ENCODE measurements at places on chromosomes 4 and X.

- DNase-seq: no peak
Observed at GRCh38 chrX:13371186-13371585, 51.3 kb upstream of the ATXN3L start.

GRCh38 chrX:8345473-8345872 lies 119.2 kb upstream of the VCX3B start:
- DNase-seq: no peak

GRCh38 chrX:107775000-107775733 lies 420 bp downstream of the TSC22D3 start:
- DNase-seq: no peak

DNA sequence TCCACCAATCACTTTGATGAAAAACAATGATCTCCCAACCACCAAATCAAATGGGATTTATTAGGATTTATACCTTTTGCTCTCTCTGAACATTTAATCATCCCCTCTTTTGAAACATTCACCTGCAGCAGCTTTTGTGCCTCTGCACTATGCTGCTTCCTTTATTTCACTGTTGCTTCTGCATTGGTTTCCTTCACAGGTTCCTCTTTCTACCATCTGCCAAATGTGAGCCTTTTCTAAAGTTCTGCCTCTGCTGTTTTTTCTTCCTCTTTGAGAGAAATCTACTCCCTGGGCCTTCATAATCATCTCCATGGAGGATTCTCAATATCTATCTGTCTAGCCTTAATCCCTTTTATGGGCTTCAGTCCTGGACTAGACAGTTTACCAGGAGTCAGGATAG lies 24.7 kb downstream of the CUL4B start:
- DNase-seq: no peak

- DNase-seq: no peak
Observed at GRCh38 chr4:10765386-10765785, 80.8 kb upstream of the CLNK start.

- DNase-seq: no peak
Observed at GRCh38 chr4:122542411-122543236, 78.2 kb downstream of the IL21 start.

DNA sequence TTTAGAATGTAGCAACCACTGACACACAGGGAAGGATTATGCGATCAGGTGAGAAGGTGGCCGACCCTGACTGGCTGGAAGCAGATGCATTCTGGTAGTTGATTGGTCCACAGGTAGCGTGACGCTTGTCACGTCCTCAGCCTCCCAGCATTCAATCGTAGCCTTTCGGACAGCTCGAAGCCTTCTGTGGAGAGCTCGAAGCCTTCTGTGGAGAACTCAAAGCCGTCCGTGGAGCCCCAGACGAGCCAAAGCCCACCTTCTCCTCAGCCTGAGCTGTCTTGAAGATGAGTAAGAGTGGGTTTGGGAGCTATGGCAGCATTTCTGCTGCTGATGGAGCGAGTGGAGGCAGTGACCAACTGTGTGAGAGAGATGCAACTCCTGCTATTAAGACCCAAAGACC lies 319 bp downstream of the RPA4 start:
- DNase-seq: no peak

DNA sequence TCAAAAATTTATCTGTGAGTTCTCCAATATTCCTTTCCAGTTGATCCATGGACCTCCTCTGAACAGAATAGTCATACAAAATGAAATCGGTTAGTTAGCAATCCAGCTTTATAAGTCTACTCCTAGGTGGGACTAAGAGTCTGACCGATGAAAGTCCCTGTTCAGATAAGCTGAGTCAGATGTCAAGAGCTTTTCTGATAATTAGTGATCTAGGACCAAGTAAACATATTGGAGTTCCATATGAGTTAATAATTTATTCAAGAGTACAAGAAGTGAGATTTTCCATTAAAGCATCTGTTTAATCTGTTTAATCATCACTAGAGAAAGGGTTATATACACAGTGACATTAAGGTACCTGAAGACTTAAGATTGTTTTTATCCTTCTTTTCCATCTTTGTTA lies 74.7 kb downstream of the UGT8 start:
- no peak for DNase-seq

GRCh38 chr4:11544211-11544610 lies 115.5 kb upstream of the HS3ST1 start:
- no peak for DNase-seq

GRCh38 chr4:151400343-151400742 lies 8.6 kb upstream of the FHIP1A start:
- DNase-seq: no peak

- no peak for DNase-seq
Observed at GRCh38 chrX:154123241-154124219, 20.5 kb upstream of the OPN1LW start.

DNA sequence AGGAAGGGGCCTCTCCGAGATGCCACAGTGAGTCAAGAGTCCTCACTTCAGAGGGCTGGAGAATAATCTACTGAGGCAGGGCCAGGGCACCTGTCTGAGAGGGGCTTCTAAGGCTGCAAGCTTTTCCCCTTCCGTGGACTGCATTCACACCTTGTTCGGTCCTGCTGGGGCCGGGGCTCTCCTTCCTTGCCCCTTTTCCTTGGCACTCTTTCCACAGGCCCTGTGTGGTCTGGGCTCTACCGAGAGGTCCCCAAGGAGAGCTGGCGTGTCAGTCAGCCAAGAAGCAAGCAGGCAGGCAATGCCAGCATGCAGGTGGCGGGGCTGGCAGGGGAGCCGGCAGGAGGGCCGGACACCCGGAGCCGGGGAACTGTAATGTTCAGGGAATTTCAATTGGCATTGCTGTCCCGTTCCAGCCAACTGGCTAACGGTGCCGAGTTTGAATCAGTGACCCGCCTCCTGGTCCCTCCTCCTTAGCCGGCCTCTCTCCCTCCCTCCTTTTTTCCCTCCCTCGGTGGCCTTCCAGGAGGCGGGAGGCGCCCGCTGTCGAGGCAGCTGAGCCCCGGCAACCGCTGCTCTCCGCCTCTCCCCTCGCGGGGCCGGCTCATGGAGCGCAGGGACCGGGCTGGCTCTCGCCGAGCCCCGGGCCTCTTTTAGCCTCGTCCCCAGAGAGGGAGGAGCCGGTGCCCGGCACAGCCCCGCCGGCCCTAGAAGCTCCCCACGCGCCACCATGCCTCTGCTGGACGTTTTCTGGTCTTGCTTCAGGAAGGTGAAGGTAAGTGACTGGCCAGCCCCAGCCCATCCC lies at the start of gene STARD8:
Gene STARD8, plus strand, starts transcription at position 511 of the 802 bp plus-strand sequence. Its CDS starts 217 bp downstream, at position 728.
- no peak for DNase-seq

- no peak for DNase-seq
Observed at GRCh38 chrX:142096253-142096652, 108.8 kb downstream of the MAGEC2 start.

GRCh38 chr4:36273276-36273675 lies 8.1 kb upstream of the DTHD1 start:
- DNase-seq: no peak

DNA sequence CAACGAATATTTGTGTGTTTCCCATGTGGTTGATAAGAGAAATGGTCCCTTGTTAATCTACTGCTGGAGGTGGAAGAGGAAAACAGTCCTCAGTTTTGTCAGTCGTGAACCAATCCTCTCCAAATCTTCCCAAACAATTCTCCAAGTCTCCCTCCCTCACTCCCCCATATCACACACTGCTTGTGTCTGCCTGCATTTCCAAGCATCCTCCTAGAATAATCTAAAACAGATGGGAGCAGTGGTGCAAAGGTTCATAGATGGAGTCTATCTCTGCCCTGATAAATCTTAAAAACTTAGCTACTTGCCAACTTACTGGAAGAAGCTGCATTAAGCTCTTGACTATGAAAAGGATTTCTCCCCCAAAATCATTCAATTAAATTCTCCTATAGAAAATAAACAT lies 43.7 kb upstream of the SH3KBP1 start:
- DNase-seq: no peak

DNA sequence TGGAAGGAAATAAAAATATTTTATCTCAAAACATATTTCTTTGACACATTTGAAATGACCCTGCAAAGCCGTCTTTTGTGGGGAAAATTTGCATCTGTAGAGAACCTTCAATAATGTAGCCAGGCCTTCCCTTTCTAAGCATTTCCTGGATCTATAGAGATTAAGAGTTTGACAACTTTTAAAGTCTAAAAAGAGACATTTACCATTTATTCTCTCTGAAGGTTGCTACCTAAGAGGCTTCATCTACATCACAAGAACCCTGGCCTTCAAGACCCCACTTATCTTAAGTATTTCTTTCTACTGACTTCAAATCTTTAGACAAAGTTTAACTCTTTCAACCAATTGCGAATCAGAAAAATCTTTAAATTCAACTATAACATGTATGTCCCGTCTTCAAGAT lies 1639.8 kb downstream of the RPA4 start:
- DNase-seq: no peak

Data from stimulated activated CD4-positive, alpha-beta T cell treated with anti-CD3 and anti-CD28 coated beads, Interleukin-1b, Interleukin-23, amount 100 ng/mL, for 24 hours (primary cell).